ENCODE measurements at places on chromosomes 5 and 9.

- no peak for DNase-seq
These were observed 214.8 kb downstream of the PAX5 start for GRCh38 chr9:36818965-36819870.

- DNase-seq, result no peak
These were observed 505.6 kb downstream of the MAN2A1 start for GRCh38 chr5:110195288-110195687.

DNA sequence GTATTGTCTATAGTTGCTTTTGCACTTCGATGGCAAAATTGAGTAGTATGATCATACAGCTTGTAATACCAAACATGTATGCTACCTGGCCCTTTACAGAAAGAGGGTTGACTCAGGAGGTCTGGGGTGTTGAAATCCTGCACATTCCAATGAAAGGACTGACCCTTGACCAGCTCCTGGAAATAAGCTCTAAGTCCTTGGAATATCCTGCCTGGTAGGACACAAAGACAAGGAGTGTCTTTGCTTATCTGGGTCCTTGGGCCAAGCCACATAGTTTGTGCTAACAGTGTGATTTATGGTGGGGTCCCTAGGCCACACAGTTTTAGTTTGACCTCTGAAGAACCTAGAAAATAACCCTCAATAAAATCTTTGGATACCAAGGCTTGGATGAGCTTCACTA, 89.3 kb upstream of the FTMT start:
- no peak for DNase-seq

- DNase-seq, result no peak
These were observed 77.6 kb downstream of the CACNA1B start for GRCh38 chr9:137955224-137955570.

DNA sequence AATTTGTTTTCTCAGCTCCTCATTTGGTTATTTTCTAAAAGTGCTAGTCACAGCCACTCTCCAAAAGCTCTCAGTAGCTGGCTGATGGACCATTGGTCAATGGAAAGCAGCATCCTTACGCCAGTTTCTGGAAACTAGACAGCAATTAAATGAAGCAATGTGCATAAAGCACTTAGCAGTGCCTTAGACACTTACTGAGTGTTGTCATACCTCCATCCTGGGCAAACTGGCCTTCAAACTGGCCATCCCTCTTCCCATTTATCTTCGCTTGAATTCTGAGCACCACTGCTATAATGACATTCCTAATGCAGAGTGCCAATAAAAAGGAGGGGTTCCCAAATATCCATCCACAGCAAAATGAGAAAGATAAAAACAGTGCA, 209.2 kb downstream of the ENC1 start:
- no peak for DNase-seq

Data from stimulated activated naive CD4-positive, alpha-beta T cell treated with Interleukin-2 at 50 U/mL for 16 hours (primary cell).